Aorta (tissue), 5 donors: ENCODE measurements at places on chromosomes 7 and 10.
A peak's percentile ranks its signal among the peaks of the same experiment; 100 is the strongest.

DNA sequence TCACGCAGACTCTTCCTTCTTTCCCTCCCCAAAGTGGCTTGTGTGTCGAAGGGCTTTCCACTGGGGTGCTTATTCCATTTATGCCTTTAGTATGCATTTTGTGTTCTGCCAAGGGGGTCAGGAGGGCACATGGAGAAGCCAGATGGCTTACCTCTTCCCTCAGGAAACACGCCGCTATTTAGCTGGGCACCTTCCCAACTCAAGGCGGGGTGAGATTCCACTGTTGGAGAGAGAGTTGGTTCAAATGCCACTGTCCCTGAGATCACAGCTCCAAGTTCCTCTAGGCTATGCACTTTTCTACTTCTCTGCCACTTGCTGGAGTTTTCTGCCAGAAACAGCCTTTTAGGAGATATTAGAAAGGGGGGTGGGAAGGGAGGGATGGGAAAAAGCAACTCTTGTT, 1091.8 kb downstream of the LRMDA start:
- no peaks in the 10 kb centered on the region for H3K36me3 ChIP-seq
- peak overlapping the region; percentile 57 for H3K27ac ChIP-seq
- H3K4me1 ChIP-seq = no peaks in the 10 kb centered on the region
- peak; percentile 37 for DNase-seq
- no peak overlapping the region for H3K4me3 ChIP-seq
- no peaks in the 10 kb centered on the region for H3K27me3 ChIP-seq

GRCh38 chr10:7318836-7319235, 92.0 kb downstream of the SFMBT2 start:
- DNase-seq = no peak
- H3K27me3 ChIP-seq = no peaks in the 10 kb centered on the region
- H3K27ac ChIP-seq = no peak overlapping the region
- H3K4me1 ChIP-seq = no peaks in the 10 kb centered on the region
- H3K36me3 ChIP-seq = no peaks in the 10 kb centered on the region
- no peak overlapping the region for H3K4me3 ChIP-seq

DNA sequence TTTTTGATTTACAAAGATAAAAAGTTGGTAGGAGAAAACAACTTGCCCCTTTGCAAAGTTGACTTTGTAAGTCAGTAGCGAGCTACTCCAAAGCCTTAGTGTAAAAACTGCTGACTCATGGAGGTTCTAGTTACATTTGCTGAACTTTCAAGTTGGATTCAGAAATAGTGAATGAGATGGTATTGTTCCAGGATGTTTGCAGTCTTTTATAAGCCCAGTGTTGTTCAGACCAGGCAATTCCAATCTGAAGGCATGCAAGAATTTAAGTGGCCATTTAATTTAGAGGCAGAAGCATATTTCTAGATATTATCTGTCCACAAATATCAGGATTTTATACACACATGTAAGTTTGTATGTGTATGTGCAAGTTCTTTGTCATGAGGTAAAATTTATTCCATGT, 21.6 kb downstream of the TES start:
- no peaks in the 10 kb centered on the region for H3K27me3 ChIP-seq
- H3K4me1 ChIP-seq = peaks cover 9% of the 10 kb centered on the region
- H3K36me3 ChIP-seq = no peaks in the 10 kb centered on the region

DNA sequence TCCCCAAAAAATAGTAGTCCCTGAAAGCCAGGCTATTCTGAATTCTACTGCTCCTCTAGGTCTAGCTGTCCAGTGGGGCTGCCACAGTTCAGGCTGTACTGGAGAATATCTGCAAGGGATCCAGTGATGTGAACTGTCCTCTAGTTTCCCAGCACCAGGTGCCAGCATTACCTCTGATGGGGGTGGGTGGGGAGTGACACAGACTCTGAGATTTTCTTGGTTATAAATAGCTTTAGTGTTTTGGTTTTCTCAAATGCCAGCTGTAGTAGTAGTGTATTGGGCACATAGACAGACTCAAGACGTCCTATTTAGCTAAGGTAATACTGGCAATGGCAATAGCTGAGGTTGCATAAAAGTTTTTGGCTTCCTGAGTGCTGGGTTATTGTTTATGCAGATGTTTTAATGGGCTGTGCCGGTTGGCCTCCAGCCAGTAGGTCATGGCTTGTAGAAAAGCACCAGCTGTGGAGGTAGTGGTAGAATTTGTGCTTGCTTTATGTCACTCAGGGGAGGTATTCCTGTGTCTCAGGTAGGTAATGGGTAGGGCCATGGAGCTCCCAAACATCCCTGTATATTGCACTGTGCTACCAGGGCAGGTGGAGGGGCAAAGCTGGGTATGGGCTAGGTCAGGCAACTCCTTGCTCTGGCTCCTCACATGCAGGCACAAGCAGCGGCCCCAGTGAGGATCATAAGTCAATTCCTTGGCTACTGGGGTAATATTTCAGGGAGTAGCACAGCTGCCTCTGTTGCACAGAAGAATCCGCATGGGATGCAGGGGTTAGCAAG, 338.7 kb upstream of the LRRTM3 start:
- DNase-seq = no peak
- no peak overlapping the region for H3K4me3 ChIP-seq
- H3K27me3 ChIP-seq = no peaks in the 10 kb centered on the region
- H3K36me3 ChIP-seq = no peaks in the 10 kb centered on the region
- no peaks in the 10 kb centered on the region for H3K4me1 ChIP-seq

DNA sequence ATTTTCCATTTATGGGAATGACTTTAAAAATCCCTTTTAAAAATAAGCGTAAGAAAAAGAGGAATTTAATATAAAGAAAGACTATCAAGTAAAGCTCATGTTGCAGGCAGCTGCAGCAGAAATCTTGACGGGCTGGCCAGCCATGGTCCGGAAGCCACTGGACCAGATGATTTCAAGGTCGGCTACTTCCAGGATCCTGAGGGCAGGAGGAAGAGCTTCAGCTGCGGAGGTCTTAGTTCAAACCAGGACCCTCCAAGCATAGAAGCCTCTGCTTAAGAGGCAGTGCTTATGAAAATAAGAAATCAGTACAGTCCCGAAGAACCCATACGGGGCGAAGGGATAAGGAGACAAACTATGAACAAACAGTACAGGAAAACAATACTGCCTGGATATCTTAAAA, 220.2 kb upstream of the CELF2 start:
- H3K36me3 ChIP-seq = no peaks in the 10 kb centered on the region
- no peak for DNase-seq
- H3K27me3 ChIP-seq = no peaks in the 10 kb centered on the region
- H3K4me3 ChIP-seq = peak overlapping the region; percentile 55
- H3K27ac ChIP-seq = peak overlapping the region; percentile 94

- no peaks in the 10 kb centered on the region for H3K36me3 ChIP-seq
- no peak for DNase-seq
- H3K4me3 ChIP-seq = no peak overlapping the region
- H3K4me1 ChIP-seq = no peaks in the 10 kb centered on the region
These were observed 3.4 kb downstream of the RUFY2 start for GRCh38 chr10:68403701-68404100.

- no peaks in the 10 kb centered on the region for H3K4me1 ChIP-seq
- no peak overlapping the region for H3K4me3 ChIP-seq
- no peaks in the 10 kb centered on the region for H3K36me3 ChIP-seq
- no peaks in the 10 kb centered on the region for H3K27me3 ChIP-seq
- H3K27ac ChIP-seq = no peak overlapping the region
These were observed 31.9 kb downstream of the LIPJ start for GRCh38 chr10:88618496-88618895.

DNA sequence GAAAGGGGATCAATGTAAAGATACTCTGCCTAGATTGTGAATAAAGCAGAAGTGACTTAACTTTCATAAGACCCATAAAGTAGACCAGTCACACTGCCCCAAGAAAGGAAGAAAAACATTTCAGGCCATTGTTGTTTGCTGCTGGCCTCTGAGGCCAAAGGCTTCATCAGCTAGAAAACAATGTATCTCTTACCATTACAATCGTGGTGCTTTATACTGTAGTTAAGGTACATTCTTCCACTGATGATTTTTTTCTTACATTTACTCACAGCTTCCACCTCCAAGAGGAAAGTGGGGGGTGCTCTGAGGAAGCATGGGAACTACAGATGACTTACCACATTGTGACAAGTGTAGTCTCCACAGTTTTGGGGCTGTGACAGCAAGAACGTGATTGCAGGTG, 68.6 kb downstream of the NRG3 start:
- no peaks in the 10 kb centered on the region for H3K4me1 ChIP-seq
- no peak for DNase-seq
- H3K4me3 ChIP-seq = no peak overlapping the region
- H3K27ac ChIP-seq = no peak overlapping the region
- no peaks in the 10 kb centered on the region for H3K27me3 ChIP-seq

- H3K27ac ChIP-seq = no peak overlapping the region
- no peaks in the 10 kb centered on the region for H3K4me1 ChIP-seq
- H3K27me3 ChIP-seq = no peaks in the 10 kb centered on the region
These were observed 63.4 kb downstream of the CAV1 start for GRCh38 chr7:116588225-116588624.

GRCh38 chr10:43890124-43890523, 241.4 kb upstream of the ZNF32 start:
- no peak overlapping the region for H3K4me3 ChIP-seq
- H3K4me1 ChIP-seq = no peaks in the 10 kb centered on the region
- H3K27me3 ChIP-seq = no peaks in the 10 kb centered on the region
- DNase-seq = no peak
- no peak overlapping the region for H3K27ac ChIP-seq
- H3K36me3 ChIP-seq = no peaks in the 10 kb centered on the region

GRCh38 chr10:4670737-4671136, 155.3 kb upstream of the AKR1E2 start:
- no peak for DNase-seq
- no peaks in the 10 kb centered on the region for H3K4me1 ChIP-seq
- no peaks in the 10 kb centered on the region for H3K27me3 ChIP-seq
- H3K27ac ChIP-seq = no peak overlapping the region
- no peak overlapping the region for H3K4me3 ChIP-seq

- H3K4me1 ChIP-seq = no peaks in the 10 kb centered on the region
- no peaks in the 10 kb centered on the region for H3K36me3 ChIP-seq
- no peaks in the 10 kb centered on the region for H3K27me3 ChIP-seq
- H3K27ac ChIP-seq = no peak overlapping the region
- no peak overlapping the region for H3K4me3 ChIP-seq
- DNase-seq = no peak
These were observed 118.0 kb downstream of the WDFY4 start for GRCh38 chr10:48802611-48803071.

DNA sequence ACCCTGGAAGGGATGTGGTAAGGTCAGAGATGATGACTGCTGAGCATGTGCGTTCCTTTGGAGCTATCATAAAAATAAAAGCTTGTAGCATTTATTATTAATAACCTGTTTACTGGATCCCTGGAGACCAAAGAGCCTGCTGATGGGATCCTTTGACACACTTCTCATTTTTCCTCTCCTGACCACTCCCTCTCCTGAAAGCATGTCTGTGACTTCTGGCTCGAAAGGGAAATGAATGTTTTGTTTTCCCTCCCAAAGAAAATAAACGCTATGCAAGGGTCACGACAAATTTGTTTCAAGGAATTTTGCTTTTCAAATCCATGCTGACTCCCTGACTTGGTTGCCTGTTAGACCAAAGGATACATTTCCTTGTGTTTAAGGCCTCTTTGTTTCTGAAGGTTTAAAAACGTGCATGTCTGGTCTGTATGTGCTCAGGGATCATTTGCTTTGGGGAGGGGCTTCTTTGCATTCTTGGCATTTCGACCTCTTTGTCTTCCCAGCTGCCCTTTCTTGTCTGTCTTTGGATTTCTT, 185.1 kb upstream of the AGK start:
- H3K27me3 ChIP-seq = peaks cover 2% of the 10 kb centered on the region
- H3K4me3 ChIP-seq = no peak overlapping the region
- no peaks in the 10 kb centered on the region for H3K36me3 ChIP-seq
- H3K4me1 ChIP-seq = peaks cover 2% of the 10 kb centered on the region

GRCh38 chr10:30737931-30738391, 108.4 kb upstream of the LYZL2 start:
- peak overlapping the region; percentile 29 for H3K27ac ChIP-seq
- no peak overlapping the region for H3K4me3 ChIP-seq
- DNase-seq = no peak
- H3K36me3 ChIP-seq = no peaks in the 10 kb centered on the region

- peak; percentile 2 for DNase-seq
- H3K27ac ChIP-seq = no peak overlapping the region
- no peaks in the 10 kb centered on the region for H3K4me1 ChIP-seq
- no peak overlapping the region for H3K4me3 ChIP-seq
These were observed 145.0 kb upstream of the CHST15 start for GRCh38 chr10:124238367-124238766.

DNA sequence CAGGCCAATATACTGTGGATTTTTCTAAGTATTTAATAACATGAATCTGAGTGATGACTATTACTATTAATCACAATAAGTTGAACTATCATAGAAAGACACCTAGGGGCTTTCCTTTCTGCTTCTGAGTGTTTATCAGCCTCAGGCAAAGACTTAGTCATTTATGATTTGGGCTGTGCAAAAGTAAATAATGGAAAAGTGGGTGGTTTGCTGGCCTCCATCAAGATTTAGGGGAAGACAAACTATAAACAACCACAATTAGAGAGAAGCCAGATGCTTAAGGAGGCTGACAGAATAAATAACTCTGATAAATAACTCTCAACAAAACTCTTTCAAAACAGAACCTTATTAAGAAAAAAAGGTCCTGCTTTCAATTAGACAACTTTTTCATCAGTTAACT, 64.7 kb downstream of the MACC1 start:
- DNase-seq = no peak
- no peaks in the 10 kb centered on the region for H3K27me3 ChIP-seq
- no peak overlapping the region for H3K4me3 ChIP-seq
- no peaks in the 10 kb centered on the region for H3K4me1 ChIP-seq
- no peak overlapping the region for H3K27ac ChIP-seq

GRCh38 chr7:92904244-92905131, 68.1 kb upstream of the CDK6 start:
- no peaks in the 10 kb centered on the region for H3K27me3 ChIP-seq
- H3K4me3 ChIP-seq = no peak overlapping the region
- no peaks in the 10 kb centered on the region for H3K36me3 ChIP-seq

DNA sequence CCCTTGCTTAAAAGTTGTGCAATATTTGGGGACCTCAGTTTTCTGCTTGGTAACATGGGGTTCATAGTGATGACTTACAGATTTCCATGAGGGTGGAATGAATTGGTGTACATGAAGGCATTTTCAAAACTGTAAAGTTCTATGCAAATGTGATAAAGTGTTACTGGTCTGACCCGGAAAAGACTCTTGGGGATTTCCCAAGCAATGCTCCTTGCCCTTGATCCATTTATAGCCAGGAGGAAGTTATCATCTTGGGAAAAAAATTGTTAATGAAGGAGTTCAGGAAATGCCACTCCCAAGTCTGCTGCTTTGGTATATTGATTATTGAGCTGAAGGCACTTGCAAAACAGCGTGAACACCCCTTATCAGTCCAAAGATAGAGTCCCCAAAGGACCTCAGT, 96.3 kb upstream of the ZPBP start:
- no peaks in the 10 kb centered on the region for H3K4me1 ChIP-seq
- no peak for DNase-seq
- H3K27me3 ChIP-seq = no peaks in the 10 kb centered on the region
- no peaks in the 10 kb centered on the region for H3K36me3 ChIP-seq
- H3K27ac ChIP-seq = no peak overlapping the region

- no peaks in the 10 kb centered on the region for H3K36me3 ChIP-seq
- H3K27me3 ChIP-seq = no peaks in the 10 kb centered on the region
- H3K4me1 ChIP-seq = no peaks in the 10 kb centered on the region
- no peak for DNase-seq
- H3K27ac ChIP-seq = no peak overlapping the region
- H3K4me3 ChIP-seq = no peak overlapping the region
These were observed 223.3 kb downstream of the MLLT10 start for GRCh38 chr10:21757185-21757901.

GRCh38 chr7:150996376-150997074, 5.7 kb downstream of the NOS3 start:
- H3K27me3 ChIP-seq = no peaks in the 10 kb centered on the region
- no peak for DNase-seq
- H3K36me3 ChIP-seq = no peaks in the 10 kb centered on the region
- H3K4me3 ChIP-seq = no peak overlapping the region
- H3K4me1 ChIP-seq = no peaks in the 10 kb centered on the region
